Right hindlimb (tissue), 1 donor: ENCODE measurements at places on chromosomes 6 and 20.
A peak's percentile ranks its signal among the peaks of the same experiment; 100 is the strongest.

GRCh38 chr20:33908336-33908735 lies 85.4 kb upstream of the RALY start:
- DNase-seq: no peak

GRCh38 chr20:24648481-24648880 lies 179.1 kb downstream of the SYNDIG1 start:
- DNase-seq: peak; percentile 55

DNA sequence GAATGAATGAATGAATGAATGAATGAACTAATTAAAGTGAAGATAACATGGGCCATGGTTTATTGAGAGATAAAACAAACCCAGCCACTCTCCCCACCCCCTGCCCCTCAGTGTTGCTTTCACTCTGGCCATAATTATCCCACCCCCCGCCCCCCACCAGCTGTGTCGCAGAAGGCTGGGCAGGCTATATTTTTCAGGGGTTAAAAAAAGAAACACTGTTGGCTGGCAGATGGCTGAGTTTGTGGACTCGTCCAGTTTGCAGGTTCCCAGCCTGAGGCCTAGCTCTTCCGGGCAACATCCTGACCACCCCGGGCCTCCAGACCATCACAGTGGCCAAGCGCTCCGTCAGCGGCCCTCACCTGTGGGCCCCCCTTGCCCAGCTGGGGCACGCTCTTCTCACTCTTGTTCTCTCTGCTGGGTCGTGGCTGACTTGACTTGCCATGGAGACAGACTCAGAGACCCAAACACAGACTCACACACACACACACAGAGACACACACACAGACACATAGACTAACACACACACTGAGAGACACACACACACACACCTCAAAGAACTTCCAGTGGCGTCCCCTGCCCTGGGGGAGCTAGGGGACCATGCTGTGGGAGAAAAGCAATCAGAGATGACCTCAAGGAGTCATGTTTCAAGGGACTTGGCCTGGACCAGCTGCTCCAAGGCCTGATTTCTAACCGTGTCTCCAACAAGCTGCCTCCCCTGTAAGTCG lies 2.2 kb upstream of the GRM4 start:
- DNase-seq: peak; percentile 19

DNA sequence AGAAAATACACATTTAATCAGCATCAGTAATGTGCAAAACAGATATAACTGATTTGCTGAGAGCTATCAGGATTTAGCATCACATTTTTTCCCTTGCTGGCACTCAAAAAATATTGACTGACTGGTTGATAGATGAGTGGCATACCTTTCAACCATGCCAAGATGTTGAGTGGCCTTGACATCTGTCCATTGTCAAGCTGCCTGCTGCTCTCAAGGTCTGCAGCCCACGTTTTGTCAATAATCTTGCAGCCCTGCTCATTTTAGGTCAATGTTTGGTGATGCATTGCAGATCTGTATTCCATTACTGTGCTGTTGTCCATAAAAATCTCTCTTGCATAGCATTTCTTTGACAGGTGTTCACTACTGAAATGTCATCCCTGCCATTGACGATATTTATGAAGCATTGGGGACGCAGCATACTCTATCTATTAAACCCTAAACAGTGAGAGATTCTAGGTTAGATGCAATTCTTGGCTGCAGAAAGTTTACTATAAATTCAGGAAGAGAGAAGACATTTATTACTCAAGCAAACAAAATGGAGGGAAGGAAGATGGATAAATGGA lies 111.6 kb downstream of the BFSP1 start:
- DNase-seq: no peak

- no peak for DNase-seq
Measured at GRCh38 chr6:9521152-9521530, 893.7 kb downstream of the TFAP2A start.

DNA sequence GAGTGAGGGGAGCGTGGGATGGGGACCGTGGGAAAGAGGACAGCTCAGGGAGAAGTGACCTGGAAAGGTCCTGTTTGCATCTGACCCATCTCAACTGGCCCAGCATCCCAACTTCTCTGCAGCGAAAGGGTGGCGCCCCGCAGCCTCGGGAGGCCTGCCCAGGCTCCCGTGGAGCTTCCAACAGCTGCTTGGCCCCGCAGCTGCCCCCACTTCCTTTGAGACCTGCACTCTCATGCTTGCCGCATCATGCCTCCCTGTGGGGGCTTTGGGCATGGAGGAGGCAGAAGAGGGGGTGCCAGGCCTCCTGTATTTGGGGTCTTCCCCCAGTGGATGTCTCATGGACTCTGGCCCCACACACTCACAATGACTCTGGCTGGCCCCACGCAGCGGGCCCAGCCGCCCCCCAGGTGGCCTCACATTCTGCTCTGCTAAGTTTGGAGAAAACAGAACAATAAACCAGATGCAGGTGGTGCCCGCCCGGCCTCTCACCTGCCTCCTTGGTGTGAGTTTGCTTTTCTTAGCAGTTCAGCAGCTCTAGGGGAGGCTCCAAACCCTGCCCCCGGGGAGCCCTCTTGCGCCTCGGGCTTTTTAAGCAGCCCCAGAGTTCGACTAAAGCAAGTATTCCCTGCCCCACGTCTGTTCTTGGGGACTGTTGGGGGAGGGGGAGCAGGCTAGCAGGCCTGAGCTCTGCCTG lies 40.7 kb downstream of the CPXM1 start:
- DNase-seq: no peak

GRCh38 chr6:99882128-99882702 lies 111.8 kb downstream of the MCHR2 start:
- DNase-seq: no peak

DNA sequence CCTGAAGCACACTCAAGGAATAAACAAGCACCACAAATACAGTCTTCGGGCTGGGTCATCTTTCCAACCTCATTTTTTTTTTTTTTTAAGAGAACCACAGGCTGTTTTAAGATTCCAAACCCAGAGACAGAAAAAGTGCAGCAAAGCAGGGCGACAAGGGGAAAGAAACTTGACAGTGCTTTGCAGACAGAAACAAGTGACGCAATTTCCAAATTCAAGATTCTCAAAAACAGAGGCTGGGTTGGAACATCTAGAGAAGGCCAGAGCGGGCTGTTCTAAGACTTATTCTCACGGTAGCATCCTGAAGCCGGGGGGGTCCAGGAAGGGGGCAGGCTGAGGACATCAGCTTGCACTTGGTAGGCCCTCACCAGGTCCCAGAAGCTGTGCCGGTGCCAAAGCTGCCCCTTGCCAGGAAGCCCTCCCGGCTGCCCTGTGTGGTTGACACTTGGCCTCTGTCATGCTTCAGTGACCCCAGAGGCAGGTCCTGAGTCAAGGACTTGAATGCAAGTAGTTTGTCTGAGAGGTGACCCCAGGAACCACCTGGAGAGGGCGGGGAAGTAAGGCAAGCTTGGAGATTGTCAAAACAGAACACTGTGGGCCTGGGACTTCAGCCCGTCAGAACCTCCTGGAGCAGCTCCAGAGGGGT lies 50.5 kb downstream of the BMP7 start:
- no peak for DNase-seq

- no peak for DNase-seq
Measured at GRCh38 chr20:22106308-22106938, 401.0 kb downstream of the PAX1 start.

- no peak for DNase-seq
Measured at GRCh38 chr20:50799890-50800550, 5.2 kb downstream of the BCAS4 start.

- DNase-seq: no peak
Measured at GRCh38 chr20:1995531-1996310, 1.9 kb upstream of the PDYN start.

DNA sequence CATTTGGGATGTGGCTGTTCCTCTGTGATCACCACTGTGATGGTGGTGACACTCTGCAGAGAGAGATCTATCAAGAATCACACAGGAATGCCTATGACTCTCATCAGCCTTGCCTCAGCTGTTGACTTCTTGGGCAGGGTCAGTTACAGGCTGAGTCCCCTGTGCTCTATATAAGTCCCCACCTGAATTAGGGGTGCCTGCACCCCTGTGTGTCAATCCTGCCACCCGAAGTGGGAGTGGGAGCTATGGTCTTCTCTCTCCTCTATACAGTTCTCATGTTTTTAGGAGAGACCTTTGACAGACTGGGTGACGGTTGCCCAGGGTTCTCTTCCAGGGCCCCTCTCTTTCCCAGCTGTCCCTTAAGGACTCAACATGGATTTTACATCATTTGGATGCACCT lies 173.8 kb downstream of the ZDHHC14 start:
- no peak for DNase-seq

- DNase-seq: no peak
Measured at GRCh38 chr6:131410785-131411184, 162.2 kb upstream of the ARG1 start.

GRCh38 chr6:69813508-69813907 lies 16.7 kb upstream of the LMBRD1 start:
- no peak for DNase-seq

DNA sequence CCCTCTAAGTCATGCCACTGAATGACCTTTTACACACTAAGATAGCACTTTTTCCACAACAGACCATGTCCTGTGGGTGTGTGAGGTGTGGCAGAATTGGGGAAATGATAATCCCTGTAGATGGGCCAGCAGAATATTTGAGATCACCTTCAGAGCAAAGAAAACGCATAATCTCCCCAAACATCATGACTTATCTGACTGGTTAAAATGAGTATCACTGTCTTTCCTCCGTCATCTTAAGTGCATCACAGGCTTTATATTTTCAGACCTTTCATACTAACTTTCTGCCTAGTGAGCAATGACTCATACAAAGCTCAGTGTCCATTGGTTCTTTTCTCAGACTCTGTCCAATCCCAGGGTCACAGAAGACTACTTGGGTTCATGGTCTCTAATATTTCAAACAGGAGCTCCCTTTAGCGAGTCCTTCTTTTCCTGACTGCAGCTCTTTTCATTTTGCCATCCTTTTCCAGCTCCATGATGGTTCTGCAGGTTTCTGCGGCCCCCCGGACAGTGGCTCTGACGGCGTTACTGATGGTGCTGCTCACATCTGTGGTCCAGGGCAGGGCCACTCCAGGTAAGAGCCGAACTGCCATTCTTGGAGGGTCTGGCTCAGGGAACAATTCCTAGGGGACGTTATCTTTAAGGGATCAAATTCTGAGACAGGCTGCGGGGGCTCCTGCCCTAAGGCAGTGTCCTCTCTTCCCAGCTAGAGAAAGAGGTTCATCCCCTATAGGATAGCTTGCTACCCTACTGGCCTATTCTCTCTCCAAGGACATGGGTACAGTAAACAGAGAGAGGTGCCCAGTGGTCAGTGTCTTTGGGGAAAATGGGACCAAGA lies at the start of gene HLA-DPB1:
HLA-DPB1 (plus strand) TSS at position 423 of the 838 bp plus-strand sequence; CDS start at position 475, 52 bp downstream.
- DNase-seq: no peak

DNA sequence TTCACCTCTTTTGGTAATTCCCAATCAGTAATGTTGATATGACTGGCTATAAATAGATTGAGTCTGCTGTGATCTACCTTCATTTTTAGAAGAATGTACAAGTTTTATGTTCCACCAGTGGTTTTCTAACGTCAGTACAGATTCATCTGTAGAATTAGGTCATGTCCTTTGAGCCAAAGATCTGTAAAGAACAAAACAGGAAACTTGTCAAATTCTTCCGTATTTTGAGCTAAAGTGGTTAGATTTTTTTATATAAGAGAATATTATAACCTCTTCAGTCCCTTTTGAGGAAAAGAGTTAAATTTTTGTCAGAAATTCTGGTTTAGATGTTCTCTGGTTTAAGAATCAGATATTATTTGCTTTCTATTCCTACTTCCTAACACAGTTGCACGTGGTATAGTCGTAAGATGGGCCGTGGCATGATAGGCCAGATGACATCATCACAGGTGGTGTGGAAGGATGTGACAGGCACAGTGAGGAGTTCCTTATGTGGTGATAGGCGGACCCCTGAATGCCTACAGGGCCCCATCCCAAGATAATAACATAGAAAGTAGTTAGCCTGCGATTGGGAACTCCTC lies 62.3 kb downstream of the SNX9 start:
- DNase-seq: no peak

- no peak for DNase-seq
Measured at GRCh38 chr6:112600168-112600567, 253.0 kb downstream of the RFPL4B start.

DNA sequence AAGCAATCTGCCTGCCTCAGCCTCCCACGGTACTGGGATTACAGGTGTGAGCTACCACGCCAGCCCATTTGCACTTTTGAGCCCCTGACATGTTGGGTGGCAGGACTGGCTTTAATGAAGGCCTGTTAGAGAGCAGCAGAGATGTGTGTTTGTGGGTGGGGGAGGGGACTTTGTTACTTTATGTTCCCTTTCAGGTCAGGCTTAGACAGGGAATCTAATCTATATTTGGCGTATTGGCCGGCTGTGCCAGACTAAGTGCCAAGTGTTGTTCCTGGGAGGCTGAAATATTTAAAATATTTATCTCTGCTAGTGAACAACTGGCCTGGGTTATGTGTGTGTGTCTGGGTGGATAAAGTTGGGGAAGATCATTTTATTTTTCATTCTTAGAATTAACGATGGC lies 6.1 kb downstream of the GMPR start:
- DNase-seq: peak; percentile 47

- DNase-seq: no peak
Measured at GRCh38 chr6:56102216-56102615, 145.2 kb downstream of the COL21A1 start.

GRCh38 chr20:46694484-46694883 lies 5.2 kb upstream of the TP53RK start:
- DNase-seq: no peak

DNA sequence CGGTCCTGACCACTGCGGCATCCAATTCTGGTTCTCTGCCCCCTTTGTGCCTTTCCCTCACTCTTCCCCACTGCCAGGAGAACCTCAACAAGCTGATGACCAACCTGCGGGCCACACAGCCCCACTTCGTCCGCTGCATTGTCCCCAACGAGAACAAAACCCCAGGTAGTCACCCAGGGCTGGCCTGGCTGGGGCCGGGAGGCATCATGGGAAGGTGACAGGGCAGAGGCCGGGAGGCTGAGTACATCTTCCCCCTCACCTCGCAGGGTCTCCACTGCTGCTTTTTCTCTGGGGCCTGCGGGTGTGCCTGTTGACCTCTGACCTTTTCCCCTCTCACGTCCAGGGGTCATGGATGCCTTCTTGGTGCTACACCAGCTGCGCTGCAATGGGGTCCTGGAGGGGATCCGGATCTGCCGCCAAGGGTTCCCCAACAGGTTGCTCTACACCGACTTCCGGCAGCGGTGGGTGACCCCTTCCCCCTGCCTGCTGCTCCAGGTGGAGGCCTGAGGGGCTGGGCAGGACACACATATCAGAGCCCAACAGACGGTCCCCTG lies 35.1 kb downstream of the MYH7B start:
- DNase-seq: no peak

DNA sequence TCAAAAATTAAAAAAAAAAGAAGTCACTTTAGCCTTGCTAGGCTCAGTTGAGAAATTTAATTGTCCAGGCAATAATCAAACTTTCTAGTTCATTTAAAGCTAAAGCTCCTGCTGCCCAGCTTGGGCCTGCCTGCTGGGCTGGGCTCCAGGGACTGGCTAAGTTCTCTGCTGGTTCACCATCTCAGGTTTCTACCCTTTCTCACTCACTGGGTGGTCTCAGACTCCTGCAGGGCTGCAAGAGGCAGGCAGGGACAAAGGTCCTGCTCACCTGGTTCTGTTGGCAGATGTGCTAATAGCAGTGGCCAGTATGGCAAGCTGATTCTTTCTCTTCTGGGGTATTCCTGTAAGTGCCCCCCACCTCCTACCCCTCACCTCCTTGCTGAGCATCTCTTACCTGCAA lies 21.2 kb upstream of the RTF2 start:
- DNase-seq: no peak
